ENCODE measurements at places on chromosomes 5 and 9.

DNA sequence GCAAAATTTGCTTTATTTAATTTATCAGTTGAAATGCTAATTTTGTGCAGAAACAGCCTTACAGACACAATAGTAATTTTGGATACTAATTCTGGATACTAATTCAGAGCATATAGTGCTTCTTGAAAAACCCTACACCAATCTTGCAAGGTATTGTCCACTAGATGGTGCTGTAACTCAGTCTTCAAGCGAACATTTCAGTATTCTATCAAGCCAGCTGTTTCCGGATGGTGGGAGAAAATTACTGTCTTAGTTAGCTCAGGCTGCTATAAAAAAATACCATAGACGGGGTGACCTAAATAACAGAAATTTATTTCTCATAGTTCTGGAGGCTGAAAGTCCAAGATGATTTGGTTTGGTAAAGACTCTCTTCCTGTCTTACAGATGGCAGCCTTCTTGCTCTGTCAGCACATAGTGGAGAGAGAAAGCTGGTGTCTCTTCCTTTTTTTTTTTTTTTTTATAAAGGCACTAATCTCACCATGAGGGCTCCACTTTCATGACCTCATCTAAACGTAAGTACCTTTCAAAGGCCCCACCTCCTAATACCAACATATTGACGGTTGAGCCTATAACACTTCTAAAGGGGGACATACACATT, 1306.5 kb upstream of the CDH9 start:
- no peak for DNase-seq

- no peak for DNase-seq
Measured at GRCh38 chr9:27590651-27591050, 17.4 kb upstream of the C9orf72 start.

DNA sequence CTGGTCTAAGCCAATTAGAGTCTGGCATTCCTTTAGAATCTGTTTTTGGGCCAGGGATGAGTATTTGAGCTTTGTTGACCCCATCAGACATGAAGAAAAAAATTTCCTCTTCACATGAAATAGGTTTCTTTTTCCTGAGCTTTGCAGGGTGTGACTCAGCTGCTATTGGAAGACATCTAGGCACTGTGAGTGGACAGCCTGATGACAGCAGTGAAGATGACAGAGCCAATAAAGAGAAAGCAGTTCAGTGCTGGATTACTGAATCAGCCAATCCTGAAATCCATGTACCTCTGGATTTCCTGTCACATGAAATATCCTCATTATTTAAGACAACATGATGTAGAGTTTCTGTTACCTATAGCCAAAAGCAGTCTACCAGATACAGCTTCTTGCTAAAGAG, 51.3 kb upstream of the GRIA1 start:
- DNase-seq = no peak

- DNase-seq = no peak
Measured at GRCh38 chr5:137365126-137365865, 133.8 kb downstream of the SPOCK1 start.

GRCh38 chr5:139299486-139299885, 5.9 kb downstream of the MATR3 start:
- DNase-seq = no peak

GRCh38 chr5:149951138-149951749, 6.7 kb upstream of the PDE6A start:
- no peak for DNase-seq

DNA sequence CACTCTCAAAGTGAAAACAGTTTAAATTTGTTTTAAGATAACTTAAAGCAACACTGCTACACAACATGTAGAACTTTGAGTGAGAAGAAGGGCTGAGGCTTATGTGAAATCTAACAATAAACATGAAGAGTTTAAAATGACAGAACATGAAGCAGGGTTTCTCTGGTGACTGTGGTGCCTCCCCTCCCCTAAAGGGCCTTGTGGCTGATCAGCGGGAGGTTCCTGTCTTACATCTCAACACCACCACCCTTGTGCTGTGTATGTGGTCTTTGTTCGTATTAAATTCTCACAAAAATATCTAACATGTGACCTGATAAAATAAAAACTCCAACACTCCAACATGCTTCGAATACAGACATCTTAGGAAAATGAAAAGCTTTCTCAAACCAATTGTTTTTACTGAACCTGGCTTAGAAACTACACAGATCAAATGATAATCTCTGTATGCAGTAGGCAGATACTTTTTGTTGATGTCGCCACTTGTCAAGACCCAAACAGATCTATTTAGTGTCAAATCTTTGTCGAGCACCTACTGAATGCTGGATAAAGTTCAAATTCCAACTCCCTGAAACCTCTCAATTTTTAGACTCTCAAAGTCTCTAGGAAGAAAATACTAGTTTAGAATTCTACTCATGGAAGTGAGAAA, 9.9 kb upstream of the IQGAP2 start:
- DNase-seq = no peak

DNA sequence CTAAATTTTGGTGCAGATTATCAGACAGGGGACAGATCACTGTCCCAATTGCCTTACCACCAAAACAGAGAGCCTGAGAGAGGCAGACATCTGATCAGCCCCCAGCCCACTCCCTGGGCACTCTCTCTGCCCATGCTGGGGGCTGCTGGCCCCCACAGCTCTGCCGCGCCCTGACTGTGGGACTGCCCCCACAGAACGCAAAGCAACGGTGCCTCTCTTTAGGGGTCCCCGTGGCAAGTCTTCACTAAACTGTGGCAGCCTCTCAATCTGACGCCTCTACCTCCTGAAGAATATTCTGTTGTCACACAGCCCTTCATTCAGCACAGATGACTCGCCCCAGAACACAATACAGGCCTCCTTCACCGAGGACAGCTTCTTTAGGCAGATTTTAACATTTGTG, 197.4 kb downstream of the ERCC6L2 start:
- no peak for DNase-seq

- DNase-seq = no peak
Measured at GRCh38 chr5:80958616-80959015, 1.5 kb upstream of the RASGRF2 start.

GRCh38 chr5:68542207-68542606, 326.7 kb downstream of the PIK3R1 start:
- no peak for DNase-seq

- no peak for DNase-seq
Measured at GRCh38 chr9:68619072-68619471, 78.4 kb upstream of the TMEM252 start.

DNA sequence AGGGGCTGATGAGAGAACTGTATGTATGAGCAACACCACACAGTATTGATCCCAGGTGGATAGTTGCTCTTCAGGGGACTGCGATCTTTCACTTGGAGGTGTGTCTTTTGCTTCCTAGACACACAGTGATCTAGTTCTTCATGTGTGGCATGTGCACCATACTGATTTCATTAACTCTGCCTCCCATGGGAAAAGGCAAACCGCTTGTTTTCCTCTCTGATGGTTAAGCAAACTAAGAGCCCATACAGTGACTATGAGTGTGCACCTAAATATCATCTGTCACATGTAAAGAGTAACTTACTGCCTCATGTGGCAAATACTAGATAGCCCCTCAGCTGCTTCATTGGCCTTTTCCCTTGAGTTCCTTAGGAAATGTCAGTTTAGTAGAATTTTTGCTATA, 147.3 kb downstream of the TLE4 start:
- no peak for DNase-seq

GRCh38 chr5:68544091-68544647, 328.6 kb downstream of the PIK3R1 start:
- DNase-seq = no peak

DNA sequence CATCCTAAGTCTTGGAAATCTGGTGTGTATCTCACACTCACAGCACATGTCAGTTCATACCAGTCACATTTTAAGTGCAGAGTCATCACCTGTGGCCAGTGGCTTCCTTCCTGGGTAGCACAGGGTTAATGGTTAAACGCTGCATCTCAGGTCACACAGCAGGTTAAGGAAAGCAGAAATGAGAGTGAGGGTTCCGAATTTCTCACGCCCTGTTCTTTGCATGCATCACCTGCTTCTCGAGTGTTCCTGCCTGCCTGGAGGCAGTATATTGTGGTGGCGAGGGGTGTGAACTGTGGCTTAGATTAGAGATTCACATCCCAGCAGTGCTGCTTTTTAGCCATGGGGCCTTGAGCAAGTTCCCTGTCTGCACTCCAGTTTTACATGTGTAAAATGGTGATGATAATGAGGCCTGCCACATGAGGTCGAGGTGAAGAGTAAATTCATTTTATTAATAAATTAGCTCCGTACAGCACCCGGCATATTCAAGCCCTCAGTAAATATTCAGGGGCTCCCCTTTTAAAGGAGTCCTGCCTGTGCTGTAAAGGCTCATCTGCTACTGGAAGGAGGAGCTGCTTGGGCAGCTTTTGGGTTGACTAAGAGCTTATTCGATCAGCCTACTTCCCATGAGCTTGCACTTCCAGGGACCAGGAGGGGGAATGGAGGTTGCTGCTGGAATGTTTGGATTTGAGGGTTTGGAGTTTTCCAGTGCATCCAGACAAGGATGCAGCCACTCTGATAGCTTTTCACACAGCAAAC, 61.1 kb upstream of the SAP30L start:
- no peak for DNase-seq

DNA sequence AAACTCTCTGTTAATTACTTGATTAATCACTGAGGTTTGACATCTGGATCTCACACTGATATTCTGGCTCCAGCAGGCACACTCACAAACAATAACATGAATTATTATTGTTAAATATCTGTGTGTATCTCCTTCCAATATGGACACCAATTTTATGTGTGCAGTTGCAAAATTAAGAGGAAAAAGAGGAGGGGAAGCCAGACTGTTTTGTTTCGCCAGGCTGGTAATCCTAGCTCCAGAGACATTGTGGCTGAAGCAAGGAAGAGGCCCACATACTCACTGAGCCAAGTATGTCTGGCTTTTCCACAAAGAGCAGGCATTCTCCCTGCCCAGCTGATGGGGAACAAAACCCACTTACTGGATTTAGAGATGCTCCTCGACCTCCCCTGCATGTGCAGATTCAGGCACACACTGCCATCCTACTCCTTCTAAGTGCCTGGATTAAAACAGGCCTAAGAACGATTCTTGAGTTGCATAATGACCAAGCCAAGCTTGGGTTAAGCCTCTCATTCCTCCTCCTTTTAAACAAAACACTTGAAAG, 181.9 kb downstream of the ESM1 start:
- DNase-seq = no peak

- DNase-seq = no peak
Measured at GRCh38 chr5:174935854-174936474, 211.6 kb downstream of the MSX2 start.

DNA sequence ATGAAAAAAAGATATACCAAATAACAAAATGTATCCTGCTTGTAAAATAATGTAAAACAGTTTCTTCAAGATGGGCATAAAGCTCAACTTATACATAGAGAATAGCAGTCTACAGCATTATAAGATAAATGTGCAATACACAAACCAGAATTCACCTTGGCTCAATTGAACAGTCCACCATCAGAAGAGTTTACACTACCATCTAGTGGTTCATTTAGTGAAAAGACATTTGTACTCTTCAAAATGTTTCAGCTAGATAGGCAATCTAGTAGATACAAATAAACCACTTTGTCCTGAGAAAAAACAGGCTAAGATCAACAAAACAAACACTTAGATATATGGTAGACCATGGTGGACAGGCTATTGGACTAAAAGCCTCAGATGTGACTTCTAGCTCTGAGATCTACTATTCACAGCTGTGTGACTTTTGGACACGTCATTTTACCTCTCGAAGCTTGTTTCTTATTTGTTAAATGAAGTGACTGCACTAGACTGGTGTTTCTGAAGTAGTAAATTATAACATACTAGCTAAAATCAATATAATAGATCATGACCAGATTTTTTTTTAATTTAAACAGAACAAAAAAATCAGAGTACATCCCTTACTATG, 22.1 kb upstream of the TPD52L3 start:
- no peak for DNase-seq

DNA sequence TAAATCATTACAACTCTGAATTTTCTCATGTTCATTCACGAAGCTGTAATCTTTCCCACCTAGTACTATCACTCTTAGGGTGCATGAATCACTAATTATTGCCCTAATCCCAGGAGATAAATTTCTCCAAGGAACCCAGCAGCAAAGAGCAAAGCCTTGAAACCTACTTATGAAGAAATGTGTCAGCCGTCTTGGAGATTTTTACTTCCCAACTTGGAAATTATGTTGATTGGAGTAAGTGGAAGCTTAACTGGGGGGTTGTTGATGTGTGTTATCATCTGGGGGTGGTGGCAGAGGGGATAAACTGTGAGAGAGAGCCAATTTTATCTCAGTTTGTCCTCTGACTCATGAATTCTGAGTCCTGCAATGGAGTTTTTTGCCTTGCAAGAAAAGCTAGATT, 440.5 kb upstream of the WWC1 start:
- no peak for DNase-seq

DNA sequence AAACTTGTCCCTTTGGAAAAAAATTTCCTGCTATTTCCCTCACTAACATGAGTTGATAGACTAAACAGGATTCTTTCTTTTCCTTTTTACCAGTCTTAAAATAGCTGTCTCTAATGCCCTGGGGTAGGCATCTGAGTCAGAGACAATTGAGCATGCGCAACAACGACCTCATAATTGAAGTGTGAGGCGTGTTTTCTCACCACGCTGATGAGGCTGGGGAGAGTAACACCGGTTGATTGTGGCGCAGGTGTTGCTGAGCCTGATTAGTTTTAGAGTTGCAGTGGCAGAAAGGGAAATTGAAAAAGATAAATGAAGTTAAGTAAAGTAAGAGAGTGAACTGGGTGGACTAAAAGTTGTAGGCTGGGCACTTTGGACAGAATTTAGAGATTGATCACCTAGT, 213.7 kb downstream of the TLR4 start:
- DNase-seq = no peak

GRCh38 chr9:94005272-94005901, 50.2 kb upstream of the BARX1 start:
- DNase-seq = no peak

DNA sequence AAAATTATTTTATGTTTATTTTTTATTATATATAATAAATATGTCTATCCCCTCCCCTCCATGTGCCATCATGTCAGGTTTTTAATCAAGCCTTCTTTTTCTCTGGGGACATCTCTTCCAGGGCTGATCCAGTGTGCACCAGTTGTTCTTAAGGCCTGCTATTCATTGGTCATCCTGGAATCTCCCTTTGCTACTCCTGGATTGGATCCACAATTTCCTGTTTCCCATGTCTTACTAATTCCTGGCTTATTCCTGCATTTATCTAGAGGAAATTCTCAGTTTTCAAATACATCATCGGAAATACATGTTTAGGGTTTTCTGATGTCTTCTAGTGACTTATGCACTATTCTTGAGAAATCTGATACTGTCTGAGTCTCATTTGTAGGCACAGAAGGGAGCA, 56.8 kb downstream of the ANGPTL2 start:
- no peak for DNase-seq

GRCh38 chr9:18149471-18150011, 324.4 kb upstream of the ADAMTSL1 start:
- no peak for DNase-seq

DNA sequence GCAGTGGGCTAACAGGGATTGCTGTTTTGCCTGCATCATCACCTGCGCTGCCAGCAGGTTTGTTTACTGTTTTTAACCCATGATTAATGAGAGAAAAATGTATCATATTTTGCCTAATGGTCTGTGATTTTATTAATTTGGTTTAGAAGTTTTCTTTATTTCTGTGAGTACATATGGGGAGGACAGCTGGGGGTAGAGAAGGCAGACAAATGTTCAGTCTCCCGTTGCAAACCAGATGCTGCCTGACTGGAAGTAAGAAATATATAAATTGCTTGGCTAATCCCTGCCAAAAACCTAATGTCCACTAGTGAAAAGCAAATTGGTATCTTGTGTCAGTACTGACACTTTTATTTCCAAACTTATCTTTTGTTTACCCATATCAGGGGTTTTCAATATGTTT, 1766.1 kb upstream of the C9orf72 start:
- no peak for DNase-seq

GRCh38 chr9:16708656-16709435, 161.6 kb downstream of the BNC2 start:
- no peak for DNase-seq

All from stimulated activated CD4-positive, alpha-beta T cell treated with anti-CD3 and anti-CD28 coated beads, TNF-alpha, amount 100 ng/mL, for 1 hour (primary cell).